ENCODE measurements at places on chromosomes 6 and 20.

- no peak for DNase-seq
Measured at GRCh38 chr20:49228676-49229075, 9.5 kb downstream of the DDX27 start.

DNA sequence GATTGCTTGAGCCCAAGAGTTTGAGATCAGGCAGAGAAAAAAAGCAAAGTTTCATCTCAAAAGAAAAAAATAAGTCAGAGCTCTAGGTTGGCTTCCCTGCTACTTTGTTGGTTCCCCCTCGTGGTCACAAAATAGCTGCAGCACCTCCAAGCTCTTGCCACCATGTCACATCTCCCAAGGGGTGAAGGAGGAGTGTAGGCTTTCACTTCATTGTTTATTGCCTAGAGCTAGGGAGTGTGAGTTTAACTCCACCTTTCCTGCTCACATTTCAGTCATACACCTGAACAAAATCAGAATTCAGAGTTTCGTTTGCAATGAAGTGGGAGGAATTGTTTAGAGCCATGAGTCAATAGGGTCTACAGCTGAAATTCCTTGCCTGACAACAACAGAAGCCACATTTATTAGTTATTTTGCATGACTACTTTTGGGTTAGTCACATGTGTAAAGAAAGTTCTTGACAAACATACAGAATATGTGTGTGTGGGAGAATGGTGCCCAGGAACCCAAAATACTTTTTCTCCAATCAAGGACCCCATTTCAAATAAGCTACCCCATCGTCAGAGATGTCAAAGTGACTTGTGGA is 56.2 kb upstream of the UFL1 start:
- DNase-seq = no peak

- DNase-seq = no peak
Measured at GRCh38 chr20:10474606-10475184, 39.6 kb downstream of the SLX4IP start.

DNA sequence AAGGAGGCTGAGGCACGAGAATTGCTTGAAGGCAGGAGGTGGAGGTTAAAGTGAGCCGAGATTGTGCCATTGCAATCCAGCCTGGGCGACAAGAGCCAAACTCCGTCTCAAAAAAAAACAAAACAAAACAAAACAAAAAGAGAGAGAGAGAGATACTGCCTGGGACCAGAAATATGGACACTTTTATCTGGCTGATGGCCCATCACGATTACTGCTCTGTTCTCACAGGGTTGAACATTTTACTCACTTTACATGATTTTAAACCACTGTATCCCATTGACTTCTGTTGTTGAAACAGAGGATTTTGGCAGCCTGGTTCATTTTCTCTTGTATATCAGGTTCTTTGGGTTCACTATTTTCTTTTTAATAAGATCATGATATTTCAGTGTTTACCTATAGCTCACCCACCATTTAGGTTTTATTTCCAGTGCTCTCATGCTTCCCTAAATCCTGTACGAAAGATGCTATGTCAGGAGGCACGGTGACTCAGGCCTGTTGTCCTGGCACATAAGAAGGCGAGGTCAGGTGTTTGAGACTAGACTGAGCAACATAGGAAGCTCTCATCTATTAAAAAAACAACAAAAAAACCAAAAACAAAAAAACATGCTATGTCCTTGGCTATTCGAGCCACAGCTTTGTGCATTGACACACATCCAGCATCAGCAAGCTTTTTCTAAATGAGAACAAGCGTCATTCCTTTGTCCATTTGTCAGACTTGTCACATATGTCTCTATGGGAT is 34.5 kb upstream of the RREB1 start:
- DNase-seq = no peak

GRCh38 chr6:131995917-131996316 is 44.7 kb upstream of the CCN2 start:
- DNase-seq = peak; percentile 69

All from GM04504 (cell line).